ENCODE measurements at places on chromosomes 16 and 17.

- no peak for DNase-seq
Measured at GRCh38 chr17:3039736-3040135, 23.7 kb downstream of the OR1D5 start.

- DNase-seq: no peak
Measured at GRCh38 chr17:73400915-73401545, 89.2 kb upstream of the CDC42EP4 start.

DNA sequence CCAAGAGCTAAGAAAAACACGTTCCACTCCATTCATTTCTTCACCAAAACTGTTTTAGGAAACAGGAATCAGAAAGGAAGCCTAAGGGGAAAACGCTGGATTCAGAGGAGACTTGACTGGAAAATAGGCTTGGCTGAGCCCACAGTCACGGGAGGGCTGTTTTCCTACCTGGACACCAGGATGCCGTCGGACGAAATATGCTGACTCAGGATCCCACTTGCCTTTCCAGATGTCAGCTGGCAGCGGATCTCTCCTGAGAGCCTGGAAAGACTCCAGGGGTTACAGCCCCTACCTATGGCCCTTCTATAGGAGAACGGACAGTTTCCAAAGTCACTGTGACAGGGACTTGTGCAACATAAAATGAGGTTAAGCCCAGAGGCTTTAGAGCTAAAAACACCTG is 245.1 kb downstream of the C16orf95 start:
- DNase-seq: no peak

GRCh38 chr16:32116080-32116479 is 137.0 kb upstream of the TP53TG3D start:
- peak; percentile 9 for DNase-seq

DNA sequence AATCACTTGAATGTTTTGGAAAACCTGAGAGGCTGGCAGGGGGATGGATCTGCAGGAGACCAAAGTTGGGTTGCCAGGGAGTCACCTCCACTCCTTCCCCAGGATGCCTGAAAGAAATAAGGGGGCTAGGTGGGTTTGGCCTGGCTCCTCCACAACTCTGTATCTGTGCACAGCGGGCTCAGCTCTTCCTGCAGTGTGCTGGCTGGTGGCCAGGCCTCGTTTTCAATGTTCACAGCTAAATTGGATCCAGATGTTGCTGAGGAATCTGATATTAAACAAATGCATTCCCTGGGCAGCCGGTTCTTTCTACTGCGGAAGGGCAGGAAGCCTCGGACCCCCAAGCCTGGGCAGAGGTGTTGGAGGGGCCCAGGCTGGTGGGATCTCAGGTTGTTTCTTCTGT is 106.2 kb downstream of the N4BP1 start:
- DNase-seq: no peak

GRCh38 chr16:82657786-82658185 is 31.0 kb downstream of the CDH13 start:
- no peak for DNase-seq

DNA sequence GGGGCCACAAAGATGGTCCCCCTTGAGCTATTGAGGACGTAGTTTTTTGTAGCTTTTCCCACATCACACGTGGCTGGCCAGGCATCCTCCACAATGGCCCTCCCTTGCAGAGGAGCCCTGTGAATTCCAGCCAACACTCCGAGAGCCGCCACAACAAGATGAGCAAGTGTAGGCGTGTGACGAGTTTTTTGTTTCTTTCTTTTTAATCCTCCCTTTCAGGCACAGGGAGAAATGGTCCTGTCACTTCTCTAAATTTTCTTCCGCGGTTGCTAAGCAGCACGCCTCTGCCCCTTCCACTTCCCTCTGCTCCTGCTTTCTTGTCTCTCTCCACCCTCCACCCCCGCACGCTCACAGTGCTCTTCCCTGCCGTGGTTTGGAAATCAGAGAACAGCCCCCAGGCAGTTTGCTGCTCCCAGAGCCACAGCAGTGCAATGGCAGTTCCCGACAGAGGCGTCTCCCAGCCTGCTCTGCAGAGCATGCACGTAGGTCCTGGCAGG is 68.0 kb upstream of the MRTFB start:
- DNase-seq: no peak

- DNase-seq: no peak
Measured at GRCh38 chr16:7979448-7980132, 610.7 kb downstream of the TMEM114 start.

DNA sequence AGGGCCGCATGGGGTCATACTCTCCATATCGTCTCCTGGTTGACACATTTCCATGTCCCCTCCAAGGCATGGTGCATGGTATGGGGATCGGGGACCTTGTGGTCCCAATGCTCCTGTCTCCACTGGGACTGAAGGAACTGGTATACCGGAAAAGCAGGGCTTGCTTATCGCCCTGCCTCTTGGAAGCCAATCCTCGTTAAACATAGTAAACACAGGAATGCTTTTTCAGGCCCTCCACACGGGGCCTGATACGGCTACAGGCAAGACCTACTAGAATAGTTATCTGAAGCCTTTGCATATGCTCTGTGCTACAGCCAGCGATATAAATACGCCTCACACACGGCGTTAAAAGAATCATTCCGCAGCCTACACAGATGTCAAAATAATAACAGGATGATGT is 159.5 kb downstream of the SHISA9 start:
- DNase-seq: no peak

DNA sequence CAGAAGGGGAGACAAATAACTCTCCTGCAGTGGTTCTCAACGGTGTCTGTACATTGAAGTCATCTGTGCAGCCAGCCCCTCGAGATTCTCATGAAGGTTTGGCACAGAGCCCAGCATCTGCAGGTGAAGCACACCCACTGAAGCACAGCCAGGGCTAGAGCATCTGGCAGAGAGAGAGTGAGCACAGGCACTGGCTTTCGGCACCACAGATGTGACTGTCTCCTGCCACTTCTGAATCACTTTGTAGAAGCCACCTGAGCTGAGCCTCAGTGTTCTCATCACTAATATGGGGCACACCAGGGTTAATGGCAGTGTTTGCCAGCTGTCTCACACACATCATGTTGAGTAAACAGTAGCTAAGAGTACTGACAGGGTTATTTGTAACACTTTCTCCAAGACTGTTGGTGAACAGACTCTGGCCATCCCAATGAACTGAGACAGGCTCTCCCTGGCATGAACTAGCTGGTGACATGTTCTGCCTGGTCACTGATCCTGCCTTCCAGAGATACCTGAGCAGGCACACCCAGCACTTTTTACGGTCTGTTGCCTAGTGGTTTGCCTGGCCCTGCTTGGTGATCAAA is 10.9 kb downstream of the HSPB9 start:
- peak; percentile 39 for DNase-seq

DNA sequence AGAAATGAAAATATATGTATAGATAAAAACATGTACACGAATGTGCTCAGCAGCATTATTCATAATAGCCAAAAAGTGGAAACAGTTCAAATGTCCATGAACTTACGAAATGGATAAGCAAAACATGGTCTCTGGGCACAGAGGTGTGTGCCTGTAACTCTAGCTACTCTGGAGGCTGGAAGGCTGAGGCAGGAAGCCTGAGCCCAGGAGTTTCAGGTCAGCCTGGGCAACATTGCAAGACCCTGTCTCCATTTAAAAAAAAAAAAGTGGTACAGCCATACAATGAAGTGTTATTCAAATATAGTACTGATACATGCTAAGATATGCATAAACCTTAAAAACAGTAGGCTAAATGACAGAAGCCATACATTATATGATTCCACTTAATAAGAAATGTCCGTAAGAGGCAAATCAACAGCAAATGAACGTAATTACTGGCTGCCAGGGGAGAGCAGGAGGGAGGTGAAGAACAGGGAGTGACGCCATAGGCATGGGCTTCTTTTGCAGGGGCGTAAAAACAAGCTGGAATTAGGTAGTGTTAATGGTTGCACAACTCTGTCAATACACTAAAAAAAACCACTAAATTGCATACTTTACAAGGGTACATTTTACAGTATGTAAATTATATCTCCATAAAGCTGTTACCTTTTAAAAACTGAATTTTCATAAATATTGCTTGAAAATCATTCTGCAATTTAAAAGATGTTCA is 87.2 kb upstream of the PLEKHM1 start:
- no peak for DNase-seq

- peak; percentile 67 for DNase-seq
Measured at GRCh38 chr17:35433075-35433894, 985 bp upstream of the SLFN12 start.

DNA sequence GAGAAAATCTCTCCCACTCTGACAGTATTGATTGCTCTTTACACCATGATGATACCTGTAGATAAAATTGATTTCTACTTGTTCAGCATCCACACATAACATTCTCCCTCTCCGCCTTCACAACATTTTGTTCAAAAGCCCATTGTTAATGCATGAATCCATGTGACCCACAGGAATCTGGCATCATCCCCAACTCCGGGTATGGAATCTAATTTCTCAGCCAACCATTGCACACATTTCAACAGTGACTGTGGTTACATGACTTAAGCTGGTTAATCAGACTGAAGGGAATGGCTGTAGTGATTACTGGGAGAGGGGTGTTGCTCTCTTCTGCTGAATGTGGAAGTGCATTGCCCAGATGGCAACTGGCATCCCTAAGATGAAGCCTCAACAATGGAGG is 161.4 kb upstream of the C16orf82 start:
- DNase-seq: no peak

- DNase-seq: no peak
Measured at GRCh38 chr16:70565053-70565452, 41.4 kb downstream of the SF3B3 start.

DNA sequence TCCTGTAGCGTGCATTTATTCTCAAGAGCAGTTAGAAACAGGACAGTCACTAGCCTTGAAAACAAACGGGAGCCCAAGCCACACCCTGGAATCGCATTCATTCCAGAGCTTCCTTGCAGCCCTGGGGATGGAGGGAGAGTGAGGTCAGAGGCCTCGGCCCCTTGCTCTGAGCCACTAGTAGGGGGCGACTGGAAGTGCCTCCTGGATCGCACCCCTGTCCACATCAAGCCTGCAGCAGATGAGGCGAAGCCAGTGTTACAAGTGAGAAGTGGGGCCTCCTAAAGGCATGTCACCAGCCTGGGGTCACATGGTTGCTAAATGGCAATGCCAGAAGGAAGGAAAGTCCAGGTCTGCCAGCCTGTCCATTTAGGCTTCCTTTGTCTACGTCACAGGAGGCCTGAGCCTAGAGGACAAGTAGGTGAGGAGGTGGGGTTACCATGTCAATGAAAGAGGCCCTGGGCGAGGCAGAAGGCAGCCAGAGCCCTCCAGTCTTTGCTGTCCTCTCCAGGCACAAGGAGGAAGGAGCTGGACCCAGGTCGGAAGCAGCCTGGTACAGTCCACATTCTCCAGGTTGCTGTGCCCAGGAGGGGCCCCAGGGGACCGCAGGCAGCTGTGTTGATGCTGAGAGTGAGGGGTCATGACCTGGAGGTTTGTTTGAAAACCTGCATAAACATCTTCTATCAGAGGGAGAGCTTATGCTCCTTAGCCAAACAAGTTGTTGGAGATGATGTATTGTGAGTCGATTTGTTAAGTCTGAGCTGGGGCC is 3.0 kb upstream of the RCVRN start:
- no peak for DNase-seq

GRCh38 chr17:63760771-63761539 is 12.4 kb downstream of the CCDC47 start:
- peak; percentile 44 for DNase-seq

DNA sequence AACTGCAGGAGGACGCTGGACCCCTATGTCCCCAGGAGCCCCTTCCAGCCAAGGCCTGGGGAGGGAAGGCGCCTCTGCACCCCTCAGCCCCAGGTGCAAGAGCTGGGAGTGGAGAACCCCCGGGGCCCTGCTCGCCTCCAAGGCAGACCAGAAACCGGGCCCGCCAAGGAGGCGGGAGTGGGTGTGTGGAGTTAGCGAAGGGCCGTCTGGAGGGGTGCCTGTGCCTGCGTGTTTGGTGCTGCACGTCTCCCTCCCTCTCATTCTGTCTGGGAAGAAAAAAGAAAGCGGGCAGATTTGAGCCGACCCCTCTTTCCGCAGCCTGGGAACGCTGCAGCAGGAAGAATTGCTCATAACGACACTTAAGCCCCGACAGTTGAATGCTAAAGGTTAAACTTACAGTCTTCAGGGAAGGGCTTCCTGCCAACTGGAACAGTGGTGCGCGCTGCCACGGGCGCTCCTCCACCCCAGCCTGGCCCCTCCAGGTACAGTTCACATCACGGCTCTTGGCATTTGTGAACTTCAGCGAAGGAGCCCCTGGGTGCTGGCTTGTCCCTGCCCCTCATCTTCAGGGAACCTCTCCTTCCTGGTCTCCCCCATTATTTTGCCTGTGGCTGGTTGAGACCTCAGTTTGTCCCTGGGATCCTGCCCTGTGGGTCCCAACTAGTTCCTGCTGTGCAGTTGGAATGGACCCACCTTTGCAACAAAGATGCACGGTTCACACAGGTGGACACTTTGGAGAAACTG is 19.2 kb upstream of the ZFHX3 start:
- DNase-seq: no peak

- no peak for DNase-seq
Measured at GRCh38 chr17:66468241-66469087, 166.1 kb downstream of the PRKCA start.

GRCh38 chr16:10514369-10515055 is 65.9 kb downstream of the EMP2 start:
- peak; percentile 44 for DNase-seq

DNA sequence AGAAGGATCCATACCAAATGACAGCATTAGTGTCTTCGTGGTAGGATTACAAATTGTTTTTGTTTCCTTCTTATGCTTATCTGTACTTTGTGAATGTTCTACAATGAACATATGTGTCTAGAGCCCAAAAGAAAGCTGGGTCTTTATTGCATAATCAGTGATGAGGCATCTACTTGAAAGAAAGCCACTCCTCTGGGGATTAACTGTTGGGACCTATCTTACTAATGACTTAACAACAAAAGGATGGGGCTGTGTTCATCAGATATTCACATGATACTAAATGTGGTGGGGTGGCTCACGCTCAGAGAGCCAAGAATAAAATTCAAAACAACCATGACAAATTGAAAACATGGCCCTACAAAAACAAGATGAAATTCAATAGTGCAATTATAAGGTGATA is 160.2 kb downstream of the RGS9 start:
- DNase-seq: no peak

DNA sequence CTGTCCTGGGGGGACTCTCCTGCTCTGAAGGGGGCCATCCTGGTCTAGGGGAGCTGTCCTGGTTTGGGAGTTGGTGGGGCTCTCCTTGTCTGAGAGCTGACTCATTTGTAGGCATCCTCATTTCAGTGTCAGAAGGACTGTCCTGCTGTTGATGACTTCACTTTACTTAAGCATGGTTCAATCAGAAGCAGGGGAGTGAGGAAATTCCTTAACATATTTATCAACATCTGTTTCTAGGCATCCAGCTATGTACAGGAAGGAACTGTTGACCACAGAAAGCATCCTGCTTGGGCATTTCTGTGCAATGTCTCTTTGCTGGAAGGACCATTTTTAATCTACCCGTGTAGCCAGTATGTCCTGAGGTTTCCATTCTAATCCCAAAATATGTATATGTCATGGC is 502.7 kb upstream of the HSBP1 start:
- DNase-seq: no peak
